A172 (cell line): ENCODE measurements at places on chromosomes 4 and X. TPM values are rescaled to one million over a fixed set of nuclear protein-coding genes. Genes with fewer than 3 reads are reported as not detected.

Gene TSPAN6
- total RNA-seq = 0.48 TPM in 1 of 2 replicates, not detected in the other

Gene CTAG1A
- not detected in 2 replicates for total RNA-seq

Gene PDGFRA
- total RNA-seq = 0.05 and 0.10 TPM in 2 replicates

Gene AKAP14
- not detected in 2 replicates for total RNA-seq
